ENCODE measurements at places on chromosomes 5 and 9.

DNA sequence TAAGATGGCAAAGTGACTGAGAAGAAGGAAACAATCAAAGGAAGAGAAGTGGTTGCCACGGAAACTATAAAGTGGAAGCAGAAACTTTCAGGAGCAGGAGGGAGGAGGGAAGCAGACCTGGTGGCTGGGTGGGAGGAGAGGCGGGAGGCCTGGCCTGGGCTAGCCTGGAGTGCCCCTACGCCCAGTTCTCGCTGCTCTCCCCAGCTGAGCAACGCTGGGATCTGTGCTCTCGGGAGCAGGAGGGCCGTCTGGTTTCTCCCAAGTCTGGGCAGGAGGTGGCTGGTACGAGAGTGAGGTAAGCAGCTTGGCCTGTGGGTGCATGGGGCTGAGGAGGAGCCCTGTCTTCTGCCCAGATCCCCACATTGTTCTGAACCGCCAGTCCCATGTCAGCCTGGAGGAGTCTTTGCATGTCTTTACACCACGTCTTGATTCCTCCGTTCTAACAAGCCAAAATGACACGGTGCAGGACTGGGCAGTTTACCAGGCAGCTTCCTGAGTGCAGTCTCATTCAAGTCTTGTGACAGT is 15.0 kb upstream of the DAB2IP start:
- no peak for DNase-seq

DNA sequence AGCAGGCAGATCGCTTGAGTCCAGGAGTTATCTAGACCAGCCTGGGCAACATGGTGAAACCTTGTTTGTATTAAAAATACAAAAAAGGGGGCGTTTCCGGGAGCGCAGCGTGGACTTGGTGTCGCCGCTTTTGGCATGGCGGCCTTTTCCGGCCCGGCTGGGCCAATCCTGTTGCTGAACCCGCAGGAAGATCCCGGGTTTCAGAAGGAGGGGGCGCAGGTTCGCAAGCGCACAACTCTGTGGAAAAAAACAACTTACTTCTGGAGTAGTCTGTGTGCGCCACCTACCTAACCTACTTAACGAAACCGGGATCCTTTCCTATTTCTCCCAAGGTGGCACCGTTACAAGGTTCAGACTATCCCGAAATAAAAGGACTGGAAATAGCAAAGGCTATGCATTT is 198.6 kb downstream of the MSX2 start:
- no peak for DNase-seq

- no peak for DNase-seq
Measured at GRCh38 chr9:13721481-13722235, 442.2 kb upstream of the MPDZ start.

DNA sequence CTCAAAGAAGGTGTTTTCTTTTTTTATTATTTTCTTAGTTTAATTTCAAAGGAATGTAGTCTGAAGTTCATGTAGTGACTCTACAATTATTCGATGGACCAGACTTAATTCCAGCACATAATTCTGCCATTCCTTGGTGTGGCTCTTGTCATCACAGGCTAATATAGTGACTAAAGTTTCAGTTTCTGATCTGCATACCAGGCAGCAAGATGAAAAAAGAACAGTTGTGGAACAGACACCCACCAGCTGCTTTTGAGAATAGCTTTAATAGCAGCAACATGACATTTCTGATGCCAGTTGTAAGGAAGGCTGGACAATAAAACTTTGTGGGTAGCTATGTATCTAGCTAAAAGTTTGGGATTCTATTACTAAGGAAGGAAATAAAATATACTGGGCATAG is 676.3 kb upstream of the GRAMD2B start:
- DNase-seq: no peak

- DNase-seq: no peak
Measured at GRCh38 chr5:147704544-147704943, 78.0 kb downstream of the JAKMIP2 start.

DNA sequence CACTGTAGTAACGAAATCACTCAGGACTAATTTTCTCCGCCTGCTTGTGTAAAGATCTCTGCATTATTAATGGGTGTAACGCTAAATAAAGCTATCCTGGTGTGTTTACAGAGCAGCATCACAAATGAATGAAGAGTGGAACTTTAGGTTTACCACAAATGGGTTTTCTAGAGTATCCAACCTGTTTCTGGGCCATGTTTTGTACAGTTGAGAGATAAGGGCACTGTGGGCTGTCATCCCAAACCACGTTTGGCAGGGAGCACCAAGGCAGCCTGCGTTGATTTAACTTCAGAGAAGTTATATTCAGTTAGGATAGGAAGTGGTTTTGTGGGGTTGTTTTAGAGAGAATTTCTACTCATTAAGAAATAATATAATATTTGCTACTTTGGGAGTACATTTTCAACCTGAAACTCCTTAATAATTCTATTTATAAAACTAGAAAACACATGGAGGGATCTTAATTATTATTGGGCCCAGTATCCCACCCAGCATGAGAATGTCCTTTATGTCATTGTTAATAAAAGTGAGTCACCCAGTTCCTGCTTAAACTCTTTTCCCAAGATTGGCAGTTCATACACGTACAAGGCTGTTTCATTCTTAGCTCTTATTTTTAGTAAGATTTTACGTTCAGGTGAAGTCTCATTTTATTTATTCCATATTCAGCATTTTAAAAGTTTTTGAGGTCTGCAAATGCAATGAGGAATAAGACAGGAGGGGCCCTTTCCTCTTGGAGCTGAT is 8.0 kb downstream of the KCNN2 start:
- DNase-seq: no peak
